Common myeloid progenitor, CD34-positive (primary cell): ENCODE measurements at places on chromosomes 7 and 10.

DNA sequence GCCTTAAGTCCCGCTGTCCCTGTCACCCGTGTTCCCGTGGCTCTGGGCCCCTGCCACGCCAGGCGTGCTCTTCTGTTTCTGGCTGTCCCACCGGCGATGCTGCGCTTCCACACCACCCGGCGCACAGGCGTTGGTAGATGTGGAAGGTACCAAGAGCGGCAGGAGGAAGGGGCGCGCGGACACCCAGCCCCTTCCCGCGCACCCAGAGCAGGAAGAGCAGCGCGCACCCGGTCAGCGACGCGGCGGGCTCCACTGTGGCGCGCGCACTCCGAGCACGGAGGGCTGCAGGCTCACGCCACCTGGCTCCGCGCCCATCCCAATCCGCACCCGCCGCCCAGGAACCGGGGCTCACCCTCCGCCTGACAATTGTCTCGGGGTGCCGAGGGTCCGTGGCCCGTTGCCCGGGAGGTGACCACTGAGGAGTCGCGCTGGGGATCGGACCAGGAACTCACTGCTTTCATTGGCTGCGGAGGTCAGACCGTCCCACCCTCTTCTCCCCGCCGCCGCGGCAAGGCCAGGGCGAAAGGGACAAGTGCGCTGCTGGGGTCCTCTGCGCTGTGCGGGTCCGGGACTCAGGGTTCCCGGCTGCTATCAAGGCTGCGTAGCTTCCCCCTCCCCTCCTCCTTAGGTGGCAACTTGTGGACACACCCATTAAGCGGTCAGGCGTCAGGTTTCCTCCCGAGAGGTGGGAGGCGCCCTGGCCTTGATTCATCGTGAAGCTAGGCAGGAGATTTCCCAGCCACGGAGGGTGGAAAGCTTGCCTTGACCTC, 121.6 kb upstream of the ZNF92 start:
- peak; percentile 40 for DNase-seq

- DNase-seq = no peak
Measured at GRCh38 chr10:28095791-28096378, 97.0 kb upstream of the ODAD2 start.

- DNase-seq = no peak
Measured at GRCh38 chr10:71419750-71420149, 23.0 kb downstream of the CDH23 start.

DNA sequence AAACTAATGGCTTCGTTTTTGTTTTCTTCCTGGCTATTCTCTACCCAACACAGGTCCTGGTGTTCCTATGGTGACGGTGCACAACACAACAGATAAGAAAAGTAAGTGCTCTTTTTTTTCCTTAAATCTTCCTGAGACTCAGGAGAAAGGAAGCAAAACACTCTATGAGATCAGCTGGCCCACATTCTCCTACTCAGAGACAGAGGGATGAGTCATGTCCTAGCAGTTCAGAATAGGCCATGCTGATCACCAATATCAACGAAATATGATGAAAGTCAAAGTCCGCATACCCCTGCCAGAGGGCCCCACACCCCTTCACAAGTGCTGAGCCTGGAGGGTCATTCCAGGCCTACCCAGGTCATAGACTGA, 149.2 kb downstream of the PAXIP1 start:
- no peak for DNase-seq

DNA sequence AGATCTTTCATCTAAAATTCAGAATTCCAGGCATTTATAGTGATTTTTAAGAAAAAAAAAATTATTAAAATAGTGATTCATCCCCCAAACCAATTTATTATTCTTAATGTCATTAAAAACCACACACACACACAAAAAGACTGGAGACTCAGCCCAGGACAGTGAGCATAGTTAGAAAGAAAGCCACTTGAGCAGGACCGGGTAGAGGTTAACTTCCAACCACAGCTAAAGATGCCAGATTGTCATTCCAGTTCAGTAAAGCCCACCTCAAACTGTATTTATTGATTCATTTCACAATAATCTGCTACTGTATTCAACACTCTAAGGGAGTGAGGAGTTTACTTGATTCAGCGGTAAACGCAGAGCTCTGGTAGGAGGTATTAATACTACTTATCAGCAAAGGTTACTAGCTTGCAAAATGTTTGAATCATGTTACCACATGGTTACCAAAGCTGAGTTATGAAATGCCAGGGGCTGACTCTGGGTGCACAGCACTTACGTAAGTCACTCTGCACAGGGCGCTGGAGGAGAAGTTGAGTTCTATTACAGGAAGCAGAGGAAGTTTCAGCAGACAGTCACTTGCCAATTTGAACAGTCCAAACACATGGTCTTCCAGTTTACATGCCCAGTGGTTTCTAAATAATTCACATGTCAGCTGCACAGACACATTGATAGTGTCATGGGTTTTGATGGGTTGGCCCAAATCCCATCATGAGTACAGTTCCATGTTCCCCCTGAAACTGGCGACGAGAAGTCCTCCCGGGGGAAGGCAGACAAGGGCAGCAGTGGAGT, 64.6 kb downstream of the KLF6 start:
- DNase-seq = peak; percentile 61

GRCh38 chr7:34851431-34851830, 185.9 kb downstream of the DPY19L1 start:
- DNase-seq = no peak

GRCh38 chr10:117673230-117674010, 130.9 kb downstream of the EMX2 start:
- DNase-seq = no peak

DNA sequence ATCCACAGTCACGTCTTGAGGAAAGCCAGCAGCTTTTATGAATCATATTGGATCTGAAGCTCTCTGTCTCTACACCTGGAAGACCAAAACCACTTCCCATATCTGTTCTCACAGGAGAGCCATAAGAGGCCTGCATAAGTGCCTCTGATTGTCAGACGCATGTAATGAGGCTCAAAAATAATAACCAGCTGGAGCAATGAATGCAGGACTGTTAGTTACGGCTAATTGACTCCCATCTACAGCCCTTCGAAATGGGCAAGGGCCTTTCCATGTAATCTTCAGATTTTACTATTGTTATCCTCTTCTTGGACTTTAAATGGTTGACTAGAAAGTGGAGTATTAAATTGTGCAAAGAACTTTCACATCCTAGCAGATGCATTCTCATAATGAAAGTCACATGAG, 4.4 kb upstream of the SEMA3C start:
- no peak for DNase-seq

GRCh38 chr7:28433699-28434219, 21.4 kb downstream of the CREB5 start:
- peak; percentile 65 for DNase-seq

DNA sequence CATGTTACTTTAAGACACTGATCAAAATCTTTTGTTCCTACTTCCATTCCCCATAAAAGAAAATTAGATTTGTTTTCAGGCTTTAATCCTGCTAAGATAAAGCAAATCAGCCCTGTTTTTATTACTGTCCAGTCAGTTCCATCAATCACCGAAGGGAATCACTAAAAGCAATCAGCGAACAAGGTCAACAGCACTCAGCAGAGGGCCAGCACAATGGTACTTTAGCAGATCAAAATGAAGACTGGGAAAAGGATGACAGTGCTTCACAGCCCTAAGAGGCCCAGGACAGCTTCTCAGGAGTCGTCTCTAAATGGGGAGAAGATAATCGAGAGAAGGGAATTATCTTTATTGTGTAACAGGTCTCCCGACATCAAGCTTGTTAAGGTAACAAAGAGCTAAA, 32.7 kb downstream of the SEM1 start:
- DNase-seq = no peak

- DNase-seq = no peak
Measured at GRCh38 chr10:14585287-14586193, 189.2 kb downstream of the FAM107B start.

GRCh38 chr10:52483587-52483986, 169.5 kb downstream of the DKK1 start:
- DNase-seq = peak; percentile 5

DNA sequence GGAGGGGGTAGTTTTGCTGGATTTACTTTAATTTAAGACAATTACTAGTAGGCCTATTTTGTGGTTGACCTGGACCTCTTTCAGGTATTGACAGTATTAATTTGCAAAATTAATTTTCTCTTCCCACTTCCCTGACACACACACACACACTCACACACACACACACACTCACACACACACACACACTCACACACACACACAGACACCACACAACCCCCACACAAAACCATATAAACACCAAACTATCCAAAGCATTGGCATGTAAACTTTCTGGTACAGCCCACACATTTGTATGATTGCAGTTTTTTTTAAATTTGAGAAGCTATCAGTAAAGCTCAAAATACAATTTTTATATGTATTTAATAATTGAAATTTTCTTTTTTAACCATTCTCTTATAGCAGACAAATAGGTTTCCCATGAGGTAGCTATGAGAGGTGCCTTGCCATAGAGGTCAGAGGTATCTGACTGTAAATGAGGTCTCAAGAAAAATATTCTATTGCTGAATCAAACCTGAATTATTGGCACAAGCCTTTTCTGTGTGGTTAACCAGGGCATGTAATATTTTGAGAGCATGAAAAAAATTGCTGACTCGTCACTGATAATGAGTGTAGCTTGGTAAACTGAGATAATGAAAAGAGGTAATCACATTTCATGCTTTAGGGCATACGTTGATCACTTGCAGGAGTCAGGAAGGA, 306.5 kb downstream of the GATA3 start:
- no peak for DNase-seq

GRCh38 chr7:118040562-118040961, 143.4 kb upstream of the LSM8 start:
- no peak for DNase-seq

DNA sequence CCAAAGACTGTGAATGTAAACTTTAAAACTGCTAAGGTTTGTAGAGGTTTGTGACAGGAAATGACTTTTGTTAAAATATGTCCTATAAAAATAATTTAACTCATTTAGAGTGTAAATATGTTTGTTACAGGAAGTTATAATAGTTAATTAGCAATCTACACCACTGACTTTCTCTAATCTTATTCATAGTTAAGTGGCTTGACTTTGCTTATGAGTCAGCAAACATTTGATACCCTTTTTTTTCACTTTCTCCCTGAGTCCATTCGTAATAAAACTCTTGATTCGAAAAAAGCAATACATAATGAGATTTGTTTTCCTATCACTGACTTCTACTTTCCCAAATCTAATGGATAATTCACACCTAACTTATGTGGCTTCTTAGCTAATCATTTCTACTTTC, 317.7 kb upstream of the SEMA3C start:
- DNase-seq = peak; percentile 9

- DNase-seq = no peak
Measured at GRCh38 chr7:92843034-92843760, 6.8 kb upstream of the CDK6 start.

GRCh38 chr7:149773446-149774236, at the start of gene ZNF467:
Gene ZNF467, minus strand, starts transcription at chr7:149773588. Its CDS starts 2,556 bp downstream, at chr7:149771032.
- peak; percentile 50 for DNase-seq

DNA sequence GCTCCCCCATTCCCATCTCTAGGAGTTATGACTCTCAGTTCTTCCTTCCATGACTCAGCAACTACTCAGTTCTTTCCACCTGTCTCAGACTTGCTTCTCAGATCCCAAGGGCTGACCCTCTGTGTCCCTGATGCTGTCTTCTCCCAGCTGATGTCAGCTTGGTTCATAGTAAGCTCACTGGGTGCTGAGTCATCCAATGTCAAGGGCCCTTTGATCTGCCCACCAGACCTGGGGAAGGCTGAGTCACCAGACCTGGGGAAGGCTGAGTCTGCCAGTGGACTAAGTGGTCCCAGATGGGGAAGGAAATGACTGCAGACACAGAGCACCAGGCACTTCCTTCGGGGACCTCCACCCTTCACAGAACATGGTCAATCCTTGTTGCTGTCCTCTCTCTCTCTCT, 76.1 kb upstream of the ZEB1 start:
- peak; percentile 99 for DNase-seq

DNA sequence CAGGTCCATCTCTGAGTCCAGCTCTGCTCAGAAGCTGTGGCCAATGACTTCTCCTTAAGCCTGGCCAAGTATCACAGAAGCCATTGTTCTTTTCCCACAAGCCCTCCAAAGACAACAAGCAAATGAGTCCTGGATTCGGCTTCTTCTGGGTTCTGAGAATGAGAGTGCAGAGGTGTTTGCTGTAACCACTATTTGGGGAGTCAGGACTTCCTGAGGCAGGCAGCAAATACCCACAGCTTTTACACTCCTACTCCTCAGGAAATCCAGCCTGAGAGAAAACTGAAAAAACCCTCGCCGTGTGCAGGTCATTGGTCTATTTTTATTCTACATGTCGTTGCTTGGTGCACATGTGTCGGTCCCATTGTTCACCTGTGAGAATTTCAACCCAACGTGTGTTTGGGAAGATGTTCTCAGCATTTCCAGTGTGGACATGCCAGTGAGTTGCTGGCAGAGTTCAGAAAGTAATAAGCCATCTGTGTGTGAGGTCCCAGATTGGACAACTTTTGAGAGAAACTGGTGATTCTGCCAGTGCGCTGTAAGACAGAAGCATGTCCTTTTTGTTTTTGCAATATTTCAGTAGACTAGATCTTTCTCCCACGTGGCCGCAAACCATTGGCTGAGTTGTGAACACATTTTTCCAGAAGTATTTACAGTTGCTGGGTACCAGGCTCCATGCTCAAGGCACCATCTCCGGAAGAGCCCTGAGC, 121.6 kb upstream of the LYZL2 start:
- DNase-seq = peak; percentile 70

DNA sequence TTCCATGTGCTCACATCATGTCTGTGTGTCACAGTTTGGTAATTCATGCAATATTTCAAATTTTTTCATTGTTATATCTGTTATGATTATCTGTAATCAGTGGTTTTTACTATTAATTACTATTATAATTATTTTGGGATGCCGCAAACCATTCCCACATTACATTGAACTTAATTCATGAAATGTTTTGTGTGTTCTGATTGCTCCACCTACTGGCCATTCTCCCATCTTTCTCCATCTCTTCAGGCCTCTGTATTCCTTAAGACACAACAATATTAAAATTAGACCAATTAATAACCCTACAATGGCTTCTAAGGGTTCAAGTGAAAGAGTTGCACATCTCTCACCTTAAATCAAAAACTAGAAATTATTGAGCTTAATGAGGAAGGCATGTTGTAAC, 398.5 kb downstream of the PCDH15 start:
- peak; percentile 40 for DNase-seq
